Endothelial cell (in vitro differentiated cells): ENCODE measurements at places on chromosomes 5 and 9.

DNA sequence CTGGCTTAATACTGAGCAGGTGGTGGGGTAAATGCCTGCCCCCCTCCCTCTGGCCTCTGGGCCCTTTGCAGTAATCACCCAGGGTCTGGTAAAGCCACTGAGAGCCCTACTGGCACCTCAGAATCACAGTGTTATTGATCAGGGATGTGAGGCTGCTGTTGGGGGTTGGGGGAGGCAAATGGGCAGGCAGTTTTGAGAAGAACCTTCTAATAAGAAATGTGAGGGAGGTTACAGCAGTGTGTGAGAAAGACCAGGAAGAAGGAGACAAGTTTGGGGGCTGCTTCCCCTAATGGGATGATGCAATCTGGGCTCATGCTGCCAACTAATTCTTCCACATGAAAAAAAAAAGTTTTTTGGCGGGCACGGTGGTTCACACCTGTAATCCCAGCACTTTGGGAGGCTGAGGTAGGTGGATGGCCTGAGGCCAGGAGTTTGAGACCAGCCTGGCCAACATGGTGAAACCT, 3.1 kb upstream of the B4GALT7 start:
- no peak for DNase-seq

DNA sequence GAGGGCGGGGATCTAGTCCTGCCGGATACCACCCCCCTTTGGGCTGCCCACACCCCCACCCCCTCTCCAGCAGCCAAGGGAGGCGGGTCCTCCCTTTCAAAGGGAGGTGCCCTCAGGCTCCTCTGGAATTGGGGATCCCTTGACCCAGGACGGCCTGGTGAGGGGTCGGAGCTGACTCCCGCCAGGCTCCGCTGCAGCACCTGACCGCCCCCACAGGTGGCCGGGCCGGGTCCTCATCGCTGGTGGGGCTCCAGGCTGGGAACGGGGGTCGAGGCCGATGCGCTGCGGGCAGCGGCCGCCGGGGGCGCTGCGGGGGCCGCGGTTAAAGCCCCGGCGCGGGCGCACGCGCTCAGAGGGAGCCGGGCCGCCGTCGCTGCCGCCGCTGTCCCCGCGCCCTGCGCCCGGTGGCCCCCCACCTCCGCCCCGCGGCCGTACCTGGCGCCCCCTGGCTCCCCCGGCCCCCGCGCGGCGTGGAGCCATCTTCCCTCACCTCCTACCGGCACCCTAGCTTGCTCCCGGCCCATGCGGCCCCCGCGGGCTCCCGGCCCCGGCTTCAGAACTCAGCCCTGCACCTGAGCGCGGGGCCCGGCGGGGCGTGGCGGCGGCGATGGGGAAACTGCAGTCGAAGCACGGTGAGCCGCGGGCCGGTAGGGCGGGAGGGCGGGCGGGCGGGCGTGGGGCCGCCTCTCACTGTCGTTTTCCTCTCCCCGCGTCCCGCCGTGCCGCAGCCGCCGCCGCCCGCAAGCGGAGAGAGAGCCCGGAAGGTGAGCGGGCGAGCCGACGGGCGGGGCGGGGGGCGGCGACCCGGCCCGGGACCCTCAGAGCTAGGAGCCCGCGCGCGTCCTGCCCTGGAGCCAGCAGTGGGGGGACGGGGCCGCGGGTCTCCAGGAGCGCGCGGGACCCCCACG, at the start of gene NKD2:
TSS of gene NKD2 (plus strand) at position 352 of the 908 bp plus-strand sequence. CDS start at position 608, 256 bp downstream.
- DNase-seq = peak; percentile 75

- DNase-seq = no peak
These were observed 197.5 kb downstream of the ARHGEF28 start for GRCh38 chr5:73823508-73823925.

- no peak for DNase-seq
These were observed 14.8 kb downstream of the FAM219A start for GRCh38 chr9:34443533-34443932.

GRCh38 chr9:114869845-114870244, 60.5 kb downstream of the TNFSF8 start:
- DNase-seq = no peak

GRCh38 chr9:107547772-107548297, 58.3 kb upstream of the KLF4 start:
- DNase-seq = no peak

DNA sequence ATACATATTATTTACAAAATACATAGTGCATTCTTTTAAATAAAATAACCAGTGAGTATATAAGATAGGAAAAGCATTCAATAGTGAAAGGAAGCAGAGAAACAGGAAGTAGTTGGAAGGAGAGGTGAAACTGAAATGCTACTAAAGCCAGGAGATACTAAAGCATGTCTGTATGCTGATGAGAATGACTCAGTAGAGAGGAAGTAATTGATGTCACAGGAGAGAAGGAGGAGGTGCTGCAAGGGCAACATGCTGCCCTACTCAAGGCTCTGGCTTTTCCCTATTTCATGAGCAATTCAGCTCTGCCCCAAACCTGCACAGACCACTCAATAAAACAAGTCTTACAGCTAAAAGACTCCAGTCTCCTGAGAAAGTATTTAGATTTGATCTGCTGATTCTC, 108.5 kb upstream of the TXNDC8 start:
- DNase-seq = no peak

- DNase-seq = peak; percentile 51
These were observed 194.7 kb upstream of the FREM1 start for GRCh38 chr9:15104826-15105420.

DNA sequence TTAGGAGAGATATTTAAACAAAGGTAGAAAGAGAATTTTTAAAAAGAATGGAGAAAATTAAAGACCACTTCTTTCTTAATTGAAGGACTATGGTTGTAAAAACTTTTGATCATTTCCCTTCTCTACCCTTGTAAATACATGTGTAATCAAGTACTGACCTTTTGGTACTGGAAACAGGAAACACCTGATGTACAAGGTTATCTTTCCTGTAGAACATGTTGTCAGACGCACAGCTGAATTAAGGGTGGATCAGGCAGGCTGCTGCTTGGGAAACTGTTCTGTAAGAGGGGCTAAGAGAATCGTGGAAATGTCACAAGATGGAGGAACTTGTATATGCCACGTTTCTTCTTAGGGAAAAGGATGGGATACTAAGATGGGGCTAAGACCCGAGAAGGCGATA, 341.6 kb downstream of the ZNF608 start:
- no peak for DNase-seq

GRCh38 chr5:128192368-128192767, 108.8 kb downstream of the SLC12A2 start:
- DNase-seq = no peak

GRCh38 chr5:118379470-118379869, 608.9 kb downstream of the DTWD2 start:
- no peak for DNase-seq

DNA sequence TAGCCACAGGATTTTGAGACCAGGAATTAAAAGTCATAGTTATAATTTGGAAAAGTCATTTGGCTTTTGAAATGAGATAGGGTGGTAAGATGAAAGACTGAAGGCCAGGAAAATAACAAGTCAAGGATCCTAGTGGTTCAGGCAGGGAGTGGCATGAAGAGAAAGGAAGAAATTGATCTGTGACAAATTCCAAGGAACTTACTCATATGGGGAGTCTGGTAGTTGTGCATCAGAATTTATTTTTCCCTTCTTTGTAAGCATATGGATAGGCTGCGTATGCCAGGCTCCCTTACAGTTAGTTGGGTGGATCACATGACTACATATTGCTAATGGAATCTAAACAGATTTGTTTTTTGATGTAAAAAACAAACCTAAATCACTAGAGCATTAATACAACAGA, 21.0 kb downstream of the ISL1 start:
- DNase-seq = no peak

DNA sequence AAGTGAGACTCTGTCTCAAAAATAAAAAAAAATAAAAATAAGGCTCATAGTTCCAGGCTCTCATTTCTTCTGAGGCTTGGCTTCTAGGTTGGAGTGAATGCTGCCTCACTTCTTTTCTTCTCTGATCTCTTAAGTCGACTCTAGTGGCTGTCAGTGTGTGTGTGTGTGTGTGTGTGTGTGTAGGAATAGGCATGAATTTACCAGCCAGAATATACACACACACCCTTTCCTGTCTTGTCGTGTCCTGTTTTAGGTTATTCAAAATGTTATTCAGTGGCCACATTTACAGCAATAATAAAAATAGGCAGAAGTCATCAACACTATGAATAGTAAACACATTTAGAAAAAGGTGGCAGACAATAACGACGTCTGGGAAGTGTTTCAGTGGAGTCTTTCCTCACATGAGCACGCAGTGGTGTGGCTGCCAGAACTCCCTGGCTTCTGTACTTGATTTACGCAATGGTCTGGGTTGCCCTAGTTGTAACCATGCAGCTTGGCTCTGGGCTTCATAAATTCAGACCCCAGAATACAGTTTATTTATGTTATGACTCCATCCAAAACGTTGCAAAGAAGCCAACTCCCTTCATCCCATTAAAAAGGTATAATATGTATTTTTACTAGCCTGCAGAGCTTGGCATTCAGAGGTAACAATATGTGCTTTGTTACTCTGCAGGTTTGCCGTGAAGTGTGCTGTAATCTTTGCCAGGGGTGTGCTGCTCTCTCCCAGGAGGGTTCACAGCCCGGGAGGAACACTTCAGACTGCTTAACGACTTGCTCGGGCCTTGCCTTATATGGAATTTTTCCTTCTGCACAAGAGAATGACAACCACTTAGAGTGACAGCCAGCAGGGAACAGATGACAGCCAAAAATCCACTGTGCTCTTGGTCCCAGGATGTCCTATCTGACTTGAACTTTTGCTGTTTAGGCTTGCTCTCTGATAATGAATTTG, 34.4 kb upstream of the PALM2AKAP2 start:
- no peak for DNase-seq

- DNase-seq = no peak
These were observed 747.0 kb upstream of the CDH6 start for GRCh38 chr5:30446456-30446855.

DNA sequence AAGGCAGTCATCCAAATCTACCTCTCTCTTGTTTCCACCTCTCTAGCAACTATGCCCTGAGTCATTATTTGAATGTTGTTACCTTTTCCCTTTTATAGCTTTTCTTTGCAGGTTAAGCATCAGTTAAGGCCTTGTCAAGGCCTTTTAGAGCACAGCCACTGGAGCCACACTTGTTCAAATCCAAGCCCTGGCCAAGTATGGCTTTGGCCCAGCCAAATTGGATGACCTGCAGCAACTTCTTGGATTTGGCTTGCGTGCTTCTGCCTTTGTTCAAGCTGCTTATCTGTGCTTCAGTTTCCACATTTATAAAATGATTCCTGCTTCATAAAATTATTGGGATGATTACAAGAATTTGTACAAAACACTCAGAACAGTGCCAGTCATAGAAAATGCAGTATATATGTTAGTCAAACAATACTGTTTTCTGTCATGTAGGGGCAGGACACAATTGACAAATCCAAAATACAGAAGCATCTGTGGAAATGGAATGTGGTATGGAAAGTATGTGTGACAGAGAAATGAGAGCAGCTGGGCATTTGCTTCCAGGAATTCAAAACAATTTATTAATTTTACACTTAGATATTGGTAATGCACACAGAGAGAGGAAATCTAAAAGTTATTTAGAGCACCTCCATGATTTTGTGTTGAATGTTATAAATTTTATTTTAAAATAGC, 17.9 kb upstream of the RLN1 start:
- DNase-seq = no peak

DNA sequence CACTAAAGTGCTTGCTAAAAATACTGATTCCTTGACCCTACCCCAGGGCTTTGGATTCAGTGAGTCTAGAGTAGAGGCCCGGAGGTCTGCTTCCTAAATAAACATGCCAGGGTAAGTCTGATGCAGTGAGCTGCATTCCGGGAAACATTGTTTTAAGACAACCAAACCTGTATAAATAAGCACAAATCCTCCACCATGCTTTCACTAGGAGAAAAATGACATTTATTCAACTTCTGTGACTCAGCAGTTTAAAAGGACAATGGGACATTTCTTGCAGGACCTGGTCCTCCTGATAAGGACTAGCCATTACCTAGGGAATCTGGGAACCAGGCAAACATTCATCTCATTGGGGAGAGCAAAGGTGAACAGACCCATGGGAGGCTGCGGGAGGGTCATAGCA, 335.3 kb downstream of the MLLT3 start:
- DNase-seq = no peak

- no peak for DNase-seq
These were observed 28.8 kb downstream of the GARNL3 start for GRCh38 chr9:127293328-127293727.

DNA sequence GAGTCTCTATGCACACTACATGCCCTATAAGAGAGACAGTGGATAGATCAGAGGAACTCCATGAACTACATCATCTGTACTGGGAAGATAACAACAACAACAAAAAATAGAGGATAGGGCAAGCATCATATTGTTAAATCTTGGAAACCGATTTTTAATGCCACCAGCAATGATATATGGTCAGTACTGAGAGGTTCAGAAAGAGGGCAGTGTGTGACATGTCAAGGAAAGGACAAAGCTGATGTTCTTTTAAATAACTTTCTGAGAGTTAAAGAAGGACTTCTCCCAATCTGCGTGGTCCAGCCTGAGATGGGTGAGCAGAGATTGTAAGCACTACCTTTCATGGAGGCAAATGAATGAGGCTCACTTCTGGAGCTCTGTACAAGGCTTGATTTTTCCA, 62.0 kb upstream of the PHF24 start:
- DNase-seq = no peak

GRCh38 chr5:88967633-88968585, 84.9 kb upstream of the MEF2C start:
- DNase-seq = no peak

- DNase-seq = no peak
These were observed 33.5 kb upstream of the SHOC1 start for GRCh38 chr9:111828193-111828592.

GRCh38 chr5:75711151-75711550, 6.1 kb downstream of the POC5 start:
- DNase-seq = no peak

DNA sequence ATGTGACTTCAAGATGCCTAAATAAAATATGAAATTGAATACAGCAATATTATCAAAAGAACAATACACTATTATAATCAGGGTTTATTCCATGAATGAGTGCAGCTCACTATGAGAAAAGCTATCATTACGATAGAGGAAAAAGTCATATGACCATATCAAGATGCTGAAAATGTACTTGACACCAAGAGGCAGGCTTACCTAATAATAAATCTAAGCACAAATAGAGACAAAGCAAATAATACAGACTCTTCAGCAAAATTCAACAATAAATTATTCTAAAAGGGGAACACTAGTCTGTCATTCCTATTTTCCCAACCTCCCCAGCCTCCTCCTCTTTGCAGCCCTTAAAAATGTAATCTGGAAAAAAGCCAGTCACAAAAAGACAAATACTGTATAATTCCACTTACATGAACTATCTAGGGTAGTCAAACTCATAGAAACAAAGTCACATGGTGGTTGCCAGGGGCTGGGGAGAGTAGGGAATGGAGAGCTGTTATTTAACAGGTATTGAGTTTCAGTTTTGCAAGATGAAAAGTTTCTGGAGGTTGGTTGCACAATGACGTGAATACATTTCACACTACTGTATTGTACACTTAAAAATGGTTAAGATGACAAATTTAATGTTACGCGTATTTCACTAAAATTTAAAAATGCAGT, 148.4 kb downstream of the NFIB start:
- no peak for DNase-seq

GRCh38 chr5:39486361-39486760, 61.6 kb upstream of the DAB2 start:
- DNase-seq = no peak
